ENCODE measurements at places on chromosomes 3 and 15.
A peak's percentile ranks its signal among the peaks of the same experiment; 100 is the strongest.

GRCh38 chr15:72155635-72156616 is 37.7 kb downstream of the SENP8 start:
- peak; percentile 73 for DNase-seq

DNA sequence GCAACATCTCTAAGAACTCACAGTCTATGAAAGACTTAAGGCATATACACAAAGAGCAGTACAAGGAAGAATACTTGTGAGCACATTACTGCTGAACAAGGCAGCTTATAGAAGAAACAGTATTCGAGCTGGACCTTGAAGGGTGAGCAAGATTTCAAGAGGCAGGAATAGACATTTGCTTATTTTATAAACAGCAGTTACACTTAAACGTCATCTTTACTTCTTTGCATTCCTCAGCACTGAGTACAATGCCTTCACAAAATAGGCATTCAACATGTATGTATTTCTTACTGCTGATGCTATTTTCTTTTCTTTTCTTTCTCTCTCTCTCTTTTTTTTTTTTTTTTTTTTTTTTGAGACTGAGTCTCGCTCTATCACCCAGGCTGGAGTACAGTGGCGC is 205.8 kb downstream of the ZIC4 start:
- no peak for DNase-seq

DNA sequence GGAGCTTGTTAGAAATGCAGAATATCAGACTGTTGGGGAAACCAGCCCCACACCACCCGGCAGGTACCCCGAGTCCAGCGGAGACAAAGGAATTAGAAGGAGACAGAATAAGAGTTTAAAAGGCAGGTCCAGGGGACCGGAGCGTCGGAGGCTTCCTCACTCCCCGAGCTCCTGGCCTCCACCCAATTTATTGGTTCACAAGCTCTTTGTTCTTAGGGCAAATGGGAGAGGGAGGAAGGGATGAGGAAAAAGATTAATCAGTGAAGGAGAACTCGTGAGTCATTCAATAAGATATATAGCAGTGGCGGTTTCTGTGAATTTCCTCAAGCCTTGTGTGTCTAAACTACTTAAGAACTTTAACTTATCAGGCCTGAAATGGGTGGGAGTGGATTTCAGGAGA is 32.1 kb upstream of the WDR72 start:
- no peak for DNase-seq

DNA sequence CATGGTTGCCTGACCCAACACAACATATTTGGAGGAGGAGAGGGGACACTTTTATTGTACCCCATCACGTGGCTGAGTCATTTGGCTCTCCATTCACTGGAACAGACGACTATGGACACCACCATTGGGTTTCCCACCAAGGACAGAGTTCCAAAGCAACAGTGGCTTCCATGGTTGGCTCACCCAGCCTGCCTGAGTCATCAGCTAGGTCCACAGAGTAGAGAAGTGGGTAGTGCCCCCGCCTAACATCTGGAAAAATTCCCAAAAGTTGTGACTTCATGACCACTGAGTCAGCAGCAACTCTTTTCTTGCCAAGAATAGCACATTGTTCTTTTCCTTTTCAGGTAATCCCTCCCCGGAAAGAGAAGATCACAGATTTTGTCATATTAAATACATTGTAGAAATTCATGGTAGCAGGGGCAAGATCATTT is 3.0 kb upstream of the PPP1R2 start:
- peak; percentile 49 for DNase-seq

DNA sequence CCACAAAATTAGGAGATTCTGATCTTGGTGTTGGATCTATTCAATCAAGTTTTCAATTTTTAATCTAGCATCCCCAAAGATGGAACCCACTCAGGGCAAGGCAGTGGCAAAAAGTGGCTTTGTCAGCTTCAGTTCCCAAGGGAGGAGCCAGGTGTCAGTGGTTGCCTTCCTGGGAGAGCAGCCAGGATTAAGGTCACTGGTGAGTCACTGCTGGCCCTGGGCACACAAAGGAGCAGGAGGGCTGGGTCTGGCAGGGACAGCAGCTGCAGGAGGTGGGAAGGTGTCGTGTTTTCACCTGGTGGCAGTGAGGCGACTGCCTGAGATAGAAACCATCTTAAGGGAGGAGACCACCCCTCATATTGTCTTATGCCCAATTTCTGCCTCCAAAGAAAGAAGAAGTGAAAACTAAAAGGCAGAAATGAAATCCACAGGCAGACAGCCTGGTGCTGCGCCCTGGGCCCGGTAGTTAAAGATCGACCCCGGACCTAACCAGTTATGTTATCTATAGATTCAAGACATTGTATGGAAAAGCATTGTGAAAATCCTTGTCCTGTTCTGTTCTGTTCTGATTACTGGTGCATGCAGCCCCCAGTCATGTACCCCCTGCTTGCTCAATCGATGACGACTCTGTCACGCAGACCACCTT is 5.9 kb upstream of the KLHL25 start:
- peak; percentile 23 for DNase-seq
